ENCODE measurements at places on chromosomes 3 and 15.

DNA sequence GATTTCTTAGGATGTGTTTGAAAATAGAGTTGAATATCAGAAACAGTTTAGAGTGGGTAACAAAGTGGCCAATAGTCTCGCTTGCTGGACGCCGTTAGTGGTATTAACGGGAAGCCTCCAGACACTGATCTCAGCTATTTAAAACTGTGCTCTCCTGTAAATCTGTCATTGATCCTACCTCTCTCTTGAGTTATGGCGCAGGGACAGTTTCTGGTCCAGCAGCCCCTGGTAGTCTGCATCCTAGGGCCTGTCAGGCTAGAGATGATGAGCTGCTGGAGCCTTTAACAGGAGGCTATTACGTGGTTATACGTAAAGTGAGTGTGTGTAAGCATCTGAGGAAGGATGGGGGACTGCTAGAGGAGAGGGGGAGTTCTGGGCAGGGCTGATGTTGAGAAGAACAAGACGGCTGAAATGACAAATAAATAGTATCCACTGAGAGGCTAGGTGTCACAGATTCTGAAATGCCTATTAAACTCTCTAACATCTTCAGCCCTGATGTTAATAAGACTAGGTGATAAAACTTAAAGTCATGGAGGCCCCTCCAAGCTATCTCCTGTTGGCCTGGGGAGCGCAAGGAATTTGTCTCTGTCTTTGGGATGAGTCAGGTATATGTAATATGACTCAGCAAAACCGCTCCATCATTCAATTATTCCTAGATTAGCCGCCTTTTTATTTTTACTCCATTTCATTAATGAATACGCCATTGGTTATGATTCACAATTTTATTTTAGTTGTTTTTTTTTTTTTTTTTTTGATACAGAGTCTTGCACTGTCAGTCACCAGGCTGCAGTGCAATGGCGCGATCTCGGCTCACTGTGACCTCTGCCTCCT is 155.7 kb downstream of the GREM1 start:
- DNase-seq = no peak

- DNase-seq = no peak
These were observed 94.0 kb downstream of the WDR76 start for GRCh38 chr15:43920815-43921214.

DNA sequence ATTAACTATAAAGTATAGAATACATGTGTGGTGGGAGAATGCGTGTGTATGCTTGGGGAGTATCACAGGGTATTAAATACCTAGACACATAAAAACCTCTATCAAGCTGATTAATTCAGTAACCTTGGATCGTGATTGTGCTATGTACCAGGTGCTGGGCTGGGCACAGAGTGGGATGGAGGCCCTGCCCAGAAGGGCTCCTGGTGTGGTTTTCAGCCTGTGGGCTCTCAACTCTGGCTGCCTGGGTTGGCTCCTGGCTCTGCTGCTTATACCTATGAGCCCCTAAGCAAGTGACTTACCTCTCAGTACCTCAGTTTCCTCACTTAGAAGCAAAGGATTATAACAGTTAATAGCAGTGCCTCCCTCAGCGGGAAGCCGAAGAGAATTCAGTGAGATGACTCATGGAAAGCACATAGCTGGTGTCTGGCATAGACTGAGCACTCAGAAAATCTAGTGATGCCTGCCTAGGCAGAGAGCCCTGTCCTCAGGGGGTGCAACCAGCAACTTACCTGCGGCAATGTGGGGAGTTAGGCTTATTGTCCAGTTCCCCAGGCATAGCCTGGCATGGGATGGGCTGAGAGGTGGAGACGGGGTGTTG is 90.6 kb upstream of the MYZAP start:
- DNase-seq = no peak

GRCh38 chr15:63157891-63158431 is 684 bp upstream of the RPS27L start:
- DNase-seq = peak; percentile 4

GRCh38 chr3:53195602-53196574 is 34.9 kb downstream of the PRKCD start:
- DNase-seq = peak; percentile 53

- DNase-seq = no peak
These were observed 59.1 kb upstream of the TOP2B start for GRCh38 chr3:25723802-25724201.

GRCh38 chr3:171149526-171150116 is 123.1 kb upstream of the SLC2A2 start:
- no peak for DNase-seq

GRCh38 chr3:116474801-116475200 is 29.5 kb upstream of the LSAMP start:
- DNase-seq = no peak

GRCh38 chr3:45462522-45463265 is 74.3 kb downstream of the LARS2 start:
- DNase-seq = no peak

Data from T-helper 9 cell (primary cell).